ENCODE measurements at places on chromosomes 1 and 21. TPM values are rescaled to one million over a fixed set of nuclear protein-coding genes. Genes with fewer than 3 reads are reported as not detected.

DNA sequence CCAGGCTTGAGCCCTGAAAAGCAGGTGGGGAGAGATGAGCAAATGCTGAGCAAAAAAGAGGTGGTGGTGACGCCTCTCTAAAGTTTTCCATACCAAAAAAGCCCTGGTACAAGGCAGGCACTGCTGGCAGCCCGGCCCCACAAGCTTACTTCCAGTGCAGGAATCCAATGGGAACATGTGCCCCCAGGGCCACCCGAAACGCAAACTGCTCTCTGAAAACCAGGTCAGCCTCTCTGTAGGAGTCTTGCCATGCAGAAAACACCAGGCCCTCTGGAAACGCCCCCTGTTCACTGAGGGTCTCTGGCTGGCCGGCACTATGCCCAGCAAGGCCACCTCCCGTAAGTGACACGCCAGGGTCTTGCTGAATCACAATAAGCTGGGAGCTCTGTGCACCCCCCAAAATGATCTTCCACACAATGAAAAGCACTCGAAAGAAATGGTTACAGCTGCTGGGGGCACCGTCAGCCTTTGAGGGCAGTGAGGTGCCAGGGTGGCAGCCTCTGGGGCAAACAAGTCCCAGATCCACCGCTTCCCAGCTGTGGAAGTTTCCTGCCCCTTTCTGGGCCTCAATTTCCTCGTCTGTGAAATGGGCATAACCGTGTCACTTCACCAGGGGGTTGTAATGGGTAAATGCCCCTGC is 170.5 kb downstream of the TOMM20 start:
- H3K36me3 ChIP-seq: no peaks in the 10 kb centered on the region
- peaks cover 92% of the 10 kb centered on the region for H3K4me1 ChIP-seq
- DNase-seq: no peak
- peak overlapping the region; percentile 100 for H3K27ac ChIP-seq
- H3K4me3 ChIP-seq: no peak overlapping the region

- peaks cover 20% of the 10 kb centered on the region for H3K4me1 ChIP-seq
- H3K4me3 ChIP-seq: no peak overlapping the region
- no peak for DNase-seq
- H3K36me3 ChIP-seq: no peaks in the 10 kb centered on the region
- H3K27ac ChIP-seq: peak overlapping the region; percentile 68
Measured at GRCh38 chr1:88985032-88985431, 7.4 kb downstream of the KYAT3 start.

- H3K36me3 ChIP-seq: no peaks in the 10 kb centered on the region
- no peak overlapping the region for H3K27ac ChIP-seq
- no peaks in the 10 kb centered on the region for H3K4me1 ChIP-seq
Measured at GRCh38 chr1:58588396-58588795, 11.3 kb upstream of the TACSTD2 start.

DNA sequence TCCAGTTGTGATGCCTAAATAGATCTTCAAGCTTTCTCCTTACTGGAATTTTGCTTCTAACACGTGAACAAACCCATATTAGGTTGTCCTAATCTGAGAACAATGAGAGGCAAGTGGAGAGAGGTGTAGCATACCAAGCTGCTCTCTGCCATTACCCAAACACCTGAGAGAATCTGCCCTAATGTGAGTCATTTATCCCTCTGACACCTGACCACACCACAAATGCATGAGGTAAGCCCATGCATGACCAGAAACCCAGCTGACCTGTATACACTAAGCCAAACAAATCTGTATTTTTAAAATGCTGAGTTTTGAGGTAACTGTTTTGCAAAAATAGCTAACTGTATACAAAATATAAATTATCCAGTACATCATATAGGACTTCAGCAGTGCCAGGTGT is 1458.1 kb upstream of the B3GALT2 start:
- H3K27me3 ChIP-seq: no peaks in the 10 kb centered on the region
- H3K4me1 ChIP-seq: no peaks in the 10 kb centered on the region
- H3K27ac ChIP-seq: no peak overlapping the region
- DNase-seq: no peak
- no peak overlapping the region for H3K4me3 ChIP-seq
- H3K36me3 ChIP-seq: no peaks in the 10 kb centered on the region

DNA sequence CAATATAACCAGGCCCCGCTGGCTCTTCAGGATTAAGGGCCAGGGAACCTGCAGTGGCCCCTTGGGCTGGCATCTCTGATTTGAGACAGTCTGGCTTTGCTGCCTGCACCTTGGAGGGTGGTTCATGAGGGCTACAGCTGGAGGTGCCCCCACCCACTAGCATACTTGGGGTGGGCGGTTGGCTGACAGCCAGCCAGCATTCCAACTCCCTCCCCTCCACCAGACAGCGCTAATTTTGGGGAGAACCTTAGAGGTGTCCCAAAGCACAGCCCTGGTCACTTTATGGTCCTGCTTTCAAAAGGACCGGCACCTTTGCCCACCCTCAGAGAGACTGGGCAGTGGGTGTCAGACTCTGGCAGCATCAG is 180.7 kb upstream of the VAMP3 start:
- no peak overlapping the region for H3K4me3 ChIP-seq
- H3K27ac ChIP-seq: no peak overlapping the region
- no peak for DNase-seq
- H3K27me3 ChIP-seq: no peaks in the 10 kb centered on the region
- no peaks in the 10 kb centered on the region for H3K36me3 ChIP-seq

DNA sequence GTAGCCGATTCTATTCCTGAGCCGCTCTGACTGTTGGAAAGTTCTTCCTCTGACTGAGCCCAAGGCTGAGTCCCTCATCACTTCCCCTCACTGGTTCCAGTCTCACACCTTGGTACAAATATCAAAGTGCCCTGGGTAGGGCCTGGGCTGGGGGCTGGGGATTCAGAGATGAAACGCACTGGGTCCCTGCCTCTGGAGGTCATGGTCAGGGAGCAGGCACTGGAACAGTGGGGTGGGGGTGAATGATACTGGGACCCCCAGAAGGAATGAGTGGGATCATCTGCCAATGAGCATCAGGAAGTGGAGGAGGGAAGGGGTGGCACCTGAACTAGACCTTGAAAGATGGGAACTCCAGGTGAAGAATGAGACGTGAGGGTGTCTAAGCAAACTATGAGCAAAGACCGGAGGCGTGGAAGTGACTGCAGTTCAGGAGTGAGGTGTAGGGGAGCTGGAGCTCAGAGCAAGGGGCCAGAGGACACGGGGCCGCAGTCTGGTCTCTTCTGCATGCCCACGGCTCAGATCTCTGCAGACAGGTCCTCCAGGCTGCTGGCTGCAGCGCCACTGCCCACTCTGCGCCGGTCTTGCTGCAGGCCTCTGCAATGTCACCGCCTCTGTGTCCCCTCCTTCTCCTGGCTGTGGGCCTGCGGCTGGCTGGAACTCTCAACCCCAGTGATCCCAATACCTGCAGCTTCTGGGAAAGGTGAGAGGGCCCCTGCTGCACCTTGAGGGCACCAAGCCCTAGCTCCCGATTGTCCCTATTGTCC is 10.0 kb downstream of the PEAR1 start:
- no peaks in the 10 kb centered on the region for H3K27me3 ChIP-seq
- no peaks in the 10 kb centered on the region for H3K36me3 ChIP-seq
- no peak overlapping the region for H3K4me3 ChIP-seq
- DNase-seq: no peak
- H3K27ac ChIP-seq: no peak overlapping the region

The CD1B gene
- not detected for total RNA-seq

DNA sequence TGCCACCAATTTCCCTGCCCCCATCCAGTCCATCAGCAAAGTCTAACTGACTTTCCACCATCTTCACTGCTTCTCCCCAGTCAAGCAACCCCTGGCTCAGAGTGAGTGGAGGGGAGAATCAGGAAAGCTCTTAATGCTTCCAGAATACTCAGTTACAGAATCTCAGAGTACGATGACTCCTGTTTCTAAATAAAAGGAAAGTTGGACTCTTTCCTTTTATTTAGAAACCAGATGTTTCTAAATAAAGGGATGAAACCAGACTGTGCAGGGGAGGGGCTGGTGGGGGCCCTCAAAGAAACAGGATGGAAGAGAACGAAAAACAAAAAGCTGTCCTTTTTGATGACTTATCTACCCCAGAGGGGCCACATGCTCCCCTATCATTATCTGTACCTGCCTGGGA is 85.2 kb upstream of the PPM1J start:
- H3K36me3 ChIP-seq: no peaks in the 10 kb centered on the region
- no peak overlapping the region for H3K27ac ChIP-seq
- no peaks in the 10 kb centered on the region for H3K27me3 ChIP-seq
- H3K4me1 ChIP-seq: no peaks in the 10 kb centered on the region

- peak overlapping the region; percentile 37 for H3K4me3 ChIP-seq
- no peak overlapping the region for H3K27ac ChIP-seq
- peaks cover 15% of the 10 kb centered on the region for H3K4me1 ChIP-seq
- H3K27me3 ChIP-seq: no peaks in the 10 kb centered on the region
- no peaks in the 10 kb centered on the region for H3K36me3 ChIP-seq
Measured at GRCh38 chr1:21668951-21669257, 253 bp downstream of the RAP1GAP start.

The SPRR3 gene
- total RNA-seq: not detected

The C1QB gene
- total RNA-seq: 0.33 TPM

The LRRC42 gene
- 41.0 TPM for total RNA-seq

GRCh38 chr1:226525750-226526149 is 22.8 kb upstream of the STUM start:
- no peak for DNase-seq
- no peaks in the 10 kb centered on the region for H3K36me3 ChIP-seq
- no peaks in the 10 kb centered on the region for H3K4me1 ChIP-seq
- peaks cover 4% of the 10 kb centered on the region for H3K27me3 ChIP-seq
- H3K4me3 ChIP-seq: no peak overlapping the region

The DISP3 gene
- total RNA-seq: 1.1 TPM

The OLFML3 gene
- 0.15 TPM for total RNA-seq

GRCh38 chr1:206716870-206717673 is 32.4 kb downstream of the MAPKAPK2 start:
- no peak overlapping the region for H3K27ac ChIP-seq
- no peaks in the 10 kb centered on the region for H3K27me3 ChIP-seq
- no peak overlapping the region for H3K4me3 ChIP-seq
- peaks cover 32% of the 10 kb centered on the region for H3K4me1 ChIP-seq

The SYNC gene
- total RNA-seq: 1.3 TPM

The FAM177B gene
- not detected for total RNA-seq

The GPATCH2 gene
- 11.2 TPM for total RNA-seq

The CYP4B1 gene
- total RNA-seq: not detected

The SPAG17 gene
- total RNA-seq: 0.36 TPM

- no peak overlapping the region for H3K27ac ChIP-seq
- DNase-seq: peak; percentile 43
- no peaks in the 10 kb centered on the region for H3K4me1 ChIP-seq
- no peak overlapping the region for H3K4me3 ChIP-seq
- no peaks in the 10 kb centered on the region for H3K27me3 ChIP-seq
- no peaks in the 10 kb centered on the region for H3K36me3 ChIP-seq
Measured at GRCh38 chr1:83905315-83905907, 93.5 kb downstream of the TTLL7 start.

DNA sequence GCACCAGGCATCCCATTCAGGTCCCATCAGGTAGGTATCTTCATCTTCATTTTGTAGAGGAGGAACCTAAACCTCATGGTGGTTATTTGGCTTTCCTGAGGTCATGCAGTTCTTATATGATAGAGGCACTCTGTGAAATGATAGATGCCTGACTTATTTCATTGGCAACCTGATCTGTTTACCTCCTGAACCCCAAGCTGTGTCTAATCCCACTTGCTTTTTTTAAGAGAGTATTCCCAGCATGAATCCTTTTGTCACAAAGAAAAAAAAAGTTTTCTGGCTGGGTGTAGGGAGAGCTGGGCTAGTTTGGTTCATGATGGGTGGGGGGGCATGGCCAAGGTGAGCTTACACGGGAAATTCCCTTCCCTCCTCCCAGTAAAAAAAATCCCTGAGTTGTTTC is 154.2 kb downstream of the TENT5C start:
- H3K27me3 ChIP-seq: 0 out of 2 replicates have a peak, but pooled peaks cover under 1% of the 10 kb centered on the region
- DNase-seq: no peak
- no peaks in the 10 kb centered on the region for H3K36me3 ChIP-seq
- H3K27ac ChIP-seq: no peak overlapping the region
- no peak overlapping the region for H3K4me3 ChIP-seq

GRCh38 chr21:42346866-42347600 is 3.8 kb downstream of the TFF2 start:
- no peak for DNase-seq
- no peak overlapping the region for H3K27ac ChIP-seq
- H3K4me1 ChIP-seq: no peaks in the 10 kb centered on the region
- no peaks in the 10 kb centered on the region for H3K36me3 ChIP-seq
- no peak overlapping the region for H3K4me3 ChIP-seq

GRCh38 chr21:16180614-16181013 is 450.8 kb downstream of the USP25 start:
- H3K27me3 ChIP-seq: no peaks in the 10 kb centered on the region
- no peaks in the 10 kb centered on the region for H3K4me1 ChIP-seq
- H3K36me3 ChIP-seq: no peaks in the 10 kb centered on the region
- no peak overlapping the region for H3K27ac ChIP-seq
- H3K4me3 ChIP-seq: no peak overlapping the region

- H3K4me1 ChIP-seq: no peaks in the 10 kb centered on the region
- no peak overlapping the region for H3K4me3 ChIP-seq
- no peaks in the 10 kb centered on the region for H3K36me3 ChIP-seq
- no peaks in the 10 kb centered on the region for H3K27me3 ChIP-seq
Measured at GRCh38 chr21:46152927-46153246, 2.5 kb downstream of the FTCD start.

- no peaks in the 10 kb centered on the region for H3K27me3 ChIP-seq
- H3K4me3 ChIP-seq: no peak overlapping the region
- H3K36me3 ChIP-seq: peaks cover 13% of the 10 kb centered on the region
- no peaks in the 10 kb centered on the region for H3K4me1 ChIP-seq
- no peak overlapping the region for H3K27ac ChIP-seq
- no peak for DNase-seq
Measured at GRCh38 chr1:70288166-70288565, 66.4 kb downstream of the ANKRD13C start.

The PTGFRN gene
- total RNA-seq: 5.2 TPM

The PDC gene
- total RNA-seq: not detected

DNA sequence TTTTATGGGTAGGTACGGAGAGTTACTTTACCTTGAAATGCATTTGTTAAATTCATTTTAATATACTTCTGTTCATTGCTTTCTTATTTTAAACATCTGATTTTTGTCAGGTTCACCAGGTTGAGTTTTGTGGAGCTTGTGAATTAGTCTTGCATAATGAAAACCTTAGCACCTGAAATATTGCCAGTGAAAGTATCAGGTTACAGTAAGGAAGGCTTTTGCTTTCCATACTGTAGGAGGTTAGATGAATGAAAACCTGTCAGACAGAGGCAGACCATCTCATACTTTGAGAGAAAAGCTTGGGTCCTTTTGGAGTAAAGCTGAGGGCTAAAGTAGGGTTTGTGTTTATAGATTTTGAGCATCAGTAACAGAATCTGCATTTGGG is 34.7 kb downstream of the THRAP3 start:
- H3K4me3 ChIP-seq: no peak overlapping the region
- peaks cover 5% of the 10 kb centered on the region for H3K36me3 ChIP-seq
- H3K27me3 ChIP-seq: no peaks in the 10 kb centered on the region
- DNase-seq: no peak
- H3K27ac ChIP-seq: no peak overlapping the region

GRCh38 chr1:150551051-150551783 is 2.0 kb downstream of the ADAMTSL4 start:
- peaks cover 27% of the 10 kb centered on the region for H3K4me1 ChIP-seq
- H3K27ac ChIP-seq: no peak overlapping the region
- H3K4me3 ChIP-seq: no peak overlapping the region
- no peaks in the 10 kb centered on the region for H3K36me3 ChIP-seq
- DNase-seq: no peak
